Brain pericyte (primary cell): ENCODE measurements at places on chromosomes 6 and 20.

DNA sequence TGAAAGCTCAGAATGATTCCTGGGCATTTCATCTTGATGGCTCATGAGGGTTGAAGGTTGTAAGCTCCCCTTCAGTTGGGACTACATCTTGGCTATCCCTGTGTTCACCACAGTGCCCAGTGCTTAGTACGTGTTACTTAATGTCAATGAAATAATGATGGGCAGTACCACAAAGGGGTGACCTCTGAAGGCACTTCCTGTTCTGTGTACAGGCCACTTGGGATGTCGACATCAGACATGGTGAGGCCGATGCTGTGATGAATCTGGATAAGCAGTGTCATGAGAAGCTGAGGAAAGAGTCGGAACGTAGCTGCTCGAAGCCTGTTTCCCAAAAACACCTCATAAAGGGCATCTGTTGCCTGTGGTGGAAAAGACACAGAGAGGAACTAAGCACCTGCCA is 27.6 kb upstream of the RBL1 start:
- DNase-seq, result no peak

- DNase-seq, result no peak
Observed at GRCh38 chr20:16147216-16147615, 426.0 kb downstream of the KIF16B start.

DNA sequence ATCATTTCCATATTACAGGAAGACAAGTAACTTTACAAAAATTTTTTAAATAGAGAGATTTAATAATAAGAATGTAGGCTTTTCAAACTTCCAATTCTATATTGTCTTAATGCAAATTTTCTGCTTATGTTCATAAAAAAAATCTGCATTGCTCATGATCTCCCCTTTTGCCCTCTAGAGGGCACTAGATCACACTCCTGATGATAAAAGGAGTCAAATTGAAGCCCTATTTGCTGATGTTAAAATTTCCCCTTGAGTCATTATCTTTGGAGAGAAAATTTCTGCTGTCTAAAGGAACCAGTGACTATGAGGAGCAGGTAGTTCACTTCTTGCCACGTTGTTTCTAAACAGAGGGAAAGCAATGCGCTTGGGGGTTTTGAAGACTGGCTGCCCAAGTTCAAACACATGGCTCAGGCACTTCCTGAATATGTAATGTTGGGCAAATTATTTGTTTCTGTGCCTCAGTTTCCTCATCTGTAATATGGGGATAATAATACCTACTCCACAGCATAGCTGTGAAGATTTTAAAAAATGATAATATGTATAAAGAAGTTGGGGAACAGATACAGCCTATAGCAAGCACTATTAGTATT is 874.2 kb downstream of the TFAP2A start:
- DNase-seq, result no peak

DNA sequence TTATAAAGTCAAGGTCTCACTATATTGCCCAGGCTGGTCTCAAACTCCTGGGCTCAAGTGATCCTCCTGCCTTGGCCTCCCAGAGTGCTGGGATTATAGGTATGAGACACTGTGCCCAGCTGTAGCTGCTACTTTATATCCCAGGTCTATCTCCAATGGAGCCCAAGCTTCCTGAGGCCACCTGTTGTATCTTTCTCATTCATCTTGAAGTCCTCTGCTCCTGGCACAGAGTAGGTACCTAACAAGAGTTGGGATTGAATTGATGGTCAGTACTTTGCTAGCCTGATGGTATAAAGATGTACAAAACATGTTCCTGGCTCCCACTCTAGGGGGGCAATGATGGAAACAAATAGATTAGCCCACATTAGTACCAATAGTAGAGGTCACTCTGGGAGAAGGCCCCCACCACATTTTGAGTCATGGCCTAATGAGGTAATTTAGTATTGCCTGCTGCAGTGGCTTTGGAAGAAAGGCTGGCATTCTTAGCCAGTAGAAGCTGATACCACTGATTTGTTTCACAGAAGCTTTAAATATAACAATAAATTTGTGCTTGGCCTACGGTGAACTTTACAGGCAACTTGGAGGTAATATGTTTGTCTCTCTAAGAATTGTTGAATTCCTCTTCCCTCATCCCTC is 5.4 kb downstream of the PTPN1 start:
- DNase-seq, result no peak

DNA sequence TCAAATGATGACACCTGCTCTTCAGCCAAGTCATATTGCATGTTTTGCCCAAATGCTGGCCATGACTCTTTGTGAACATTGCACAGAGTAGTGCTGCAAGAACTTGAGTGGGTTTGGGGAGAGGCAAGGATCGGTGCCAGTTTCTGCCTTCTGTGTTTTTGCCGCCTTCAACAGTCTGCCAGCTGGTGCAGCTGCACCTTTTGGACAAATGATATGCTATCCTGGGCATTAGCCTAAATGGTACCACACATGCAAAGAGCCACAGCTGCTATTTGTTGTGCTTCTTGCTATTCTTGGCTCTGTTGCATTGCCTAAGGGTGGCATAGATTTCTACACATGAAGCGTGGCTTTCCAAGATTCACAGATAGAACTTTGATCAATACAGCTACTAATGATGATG is 189.0 kb upstream of the CCN2 start:
- DNase-seq, result no peak

GRCh38 chr6:28139860-28140543 is 1.7 kb upstream of the ZKSCAN8 start:
- no peak for DNase-seq

- DNase-seq, result no peak
Observed at GRCh38 chr6:2725999-2726567, 24.6 kb downstream of the MYLK4 start.

GRCh38 chr6:111173341-111173740 is 86.0 kb downstream of the SLC16A10 start:
- no peak for DNase-seq

GRCh38 chr20:12180107-12180661 is 262.5 kb downstream of the BTBD3 start:
- no peak for DNase-seq

- no peak for DNase-seq
Observed at GRCh38 chr20:31974296-31974695, 6.3 kb downstream of the XKR7 start.

GRCh38 chr6:95805699-95806098 is 210.1 kb upstream of the FUT9 start:
- DNase-seq, result no peak

DNA sequence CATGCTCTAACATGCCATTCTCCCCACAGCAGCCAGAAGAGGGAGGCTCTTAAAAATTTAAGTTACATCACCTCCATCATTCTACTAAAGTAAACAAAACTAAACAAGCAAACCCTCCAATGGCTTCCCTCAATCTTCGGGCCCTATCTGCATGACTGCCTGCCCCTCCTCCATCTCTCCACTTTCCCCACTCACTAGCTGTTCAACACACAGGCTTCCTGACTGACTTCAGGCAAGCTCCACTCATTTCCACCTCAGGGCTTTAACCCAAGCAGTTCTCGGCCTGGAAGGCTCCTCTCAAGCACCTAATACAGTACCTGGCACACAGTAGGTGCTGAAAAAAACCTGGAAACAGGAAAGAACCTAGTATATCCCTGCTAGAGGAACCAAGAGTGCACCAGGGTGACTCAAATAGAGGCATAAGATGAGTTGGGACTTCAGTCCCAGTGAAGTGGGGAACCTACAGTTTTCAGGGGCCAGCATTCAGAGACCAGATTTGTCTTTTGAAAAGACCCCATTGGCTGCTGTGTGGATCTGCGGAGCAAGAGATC is 2.8 kb downstream of the AHCY start:
- no peak for DNase-seq

DNA sequence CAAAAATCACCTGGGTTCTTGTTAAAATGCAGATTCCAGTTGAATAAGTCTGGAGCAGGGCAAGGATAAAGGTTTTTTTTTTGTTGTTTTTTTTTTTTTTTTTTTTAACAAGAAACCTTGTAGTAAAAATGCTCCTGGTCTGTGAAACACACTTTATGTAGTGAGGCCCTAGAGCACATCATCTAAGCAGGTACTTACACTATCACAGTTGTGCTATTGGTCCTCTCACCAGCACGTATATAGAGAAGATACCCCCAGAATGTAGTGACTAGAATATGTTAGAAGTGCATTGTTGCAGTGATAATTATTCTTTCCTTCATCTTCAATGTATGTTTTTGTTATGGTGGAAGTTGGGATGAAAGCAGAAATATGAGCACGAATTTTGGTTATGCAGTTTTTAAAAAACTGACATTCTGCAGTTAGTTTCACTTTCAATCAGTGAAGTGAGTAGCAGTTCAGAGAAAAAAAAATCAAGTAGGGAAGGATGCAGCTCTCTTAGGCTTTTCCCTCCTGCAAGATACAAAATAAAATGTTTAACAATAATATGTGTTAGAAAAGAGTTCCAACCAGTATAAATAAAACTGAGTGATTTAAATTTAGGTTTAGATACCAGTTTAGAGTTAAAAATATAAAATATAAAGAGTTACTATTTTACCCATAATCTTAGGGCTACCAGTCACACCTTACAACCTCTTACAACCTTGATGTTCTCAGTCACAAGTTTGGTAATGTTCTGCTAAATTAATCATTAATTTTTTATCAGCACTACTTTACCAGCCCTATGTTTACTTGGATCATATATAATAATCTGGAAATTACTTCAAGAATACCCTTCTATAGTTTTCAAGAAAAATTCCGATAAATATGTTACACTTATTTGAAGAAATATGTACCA is 9.2 kb upstream of the DEFB113 start:
- no peak for DNase-seq
